ENCODE measurements at places on chromosomes 3 and 15. TPM values are rescaled to one million over a fixed set of nuclear protein-coding genes. Genes with fewer than 3 reads are reported as not detected.

- DNase-seq = no peak
These were observed 187.8 kb downstream of the SHOX2 start for GRCh38 chr3:157918402-157918801.

- peak; percentile 95 for DNase-seq
These were observed 10.0 kb downstream of the DUSP7 start for GRCh38 chr3:52046186-52046901.

DNA sequence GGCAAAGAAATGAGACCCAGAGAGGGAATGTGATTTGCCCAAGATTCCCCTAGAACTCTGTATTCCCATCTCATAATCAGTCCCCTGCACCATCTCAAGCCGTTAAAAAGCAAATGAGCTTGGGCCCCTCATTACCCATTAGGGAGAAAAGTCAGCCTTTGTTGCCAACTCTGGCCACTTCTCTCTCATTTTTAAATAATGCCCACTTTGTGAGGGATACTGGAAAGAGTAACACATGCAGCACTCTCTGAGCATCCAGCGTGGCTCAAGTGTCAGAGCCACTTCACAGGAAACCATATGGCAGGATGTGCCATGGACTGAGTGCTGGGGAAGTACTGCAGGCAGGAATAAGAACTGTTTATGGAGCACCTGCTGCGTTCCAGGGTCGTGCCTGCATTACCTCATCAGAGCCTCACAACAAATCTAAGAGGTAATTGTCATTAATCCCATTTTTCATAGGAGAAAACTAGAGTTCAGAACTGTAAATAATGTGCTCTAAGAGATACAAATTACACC, 49.8 kb upstream of the SLC6A1 start:
- DNase-seq = no peak

- DNase-seq = no peak
These were observed 104.9 kb upstream of the MANF start for GRCh38 chr3:51280176-51280575.

- DNase-seq = no peak
These were observed 107.8 kb downstream of the MYRIP start for GRCh38 chr3:39917065-39917773.

- DNase-seq = no peak
These were observed 433.7 kb downstream of the MAGI1 start for GRCh38 chr3:65604863-65605526.

- no peak for DNase-seq
These were observed 81.8 kb upstream of the THBS1 start for GRCh38 chr15:39499042-39499441.

ADGRG7 gene
- not detected for total RNA-seq

INAFM2 gene
- 101 TPM for total RNA-seq

AP3B2 gene
- total RNA-seq = 0.11 TPM

STRC gene
- not detected for total RNA-seq

ZBED2 gene
- total RNA-seq = not detected

Data from SJSA1 (cell line).